Right renal pelvis (tissue), 4 donors: ENCODE measurements at places on chromosomes 3 and 15.

DNA sequence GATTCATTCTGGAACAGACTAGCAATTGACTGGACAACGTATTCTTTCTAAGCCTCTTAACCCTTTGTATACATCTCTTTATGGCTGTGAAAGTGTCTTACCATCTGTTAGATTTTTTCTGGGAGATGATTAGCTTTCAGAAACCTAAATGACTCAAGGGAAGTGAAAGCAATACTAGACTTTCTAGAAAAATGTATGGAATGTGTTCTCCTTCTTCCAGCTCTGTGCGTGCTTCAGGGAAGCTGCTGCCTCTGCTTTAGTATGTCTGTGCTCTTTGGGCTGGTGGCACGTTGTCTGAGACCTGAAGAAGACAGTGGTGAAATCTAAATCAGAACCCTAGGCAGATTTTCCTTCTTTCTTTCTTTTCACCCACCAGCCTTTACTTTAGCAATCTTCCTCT is 89.5 kb downstream of the ITPR1 start:
- no peak for DNase-seq

DNA sequence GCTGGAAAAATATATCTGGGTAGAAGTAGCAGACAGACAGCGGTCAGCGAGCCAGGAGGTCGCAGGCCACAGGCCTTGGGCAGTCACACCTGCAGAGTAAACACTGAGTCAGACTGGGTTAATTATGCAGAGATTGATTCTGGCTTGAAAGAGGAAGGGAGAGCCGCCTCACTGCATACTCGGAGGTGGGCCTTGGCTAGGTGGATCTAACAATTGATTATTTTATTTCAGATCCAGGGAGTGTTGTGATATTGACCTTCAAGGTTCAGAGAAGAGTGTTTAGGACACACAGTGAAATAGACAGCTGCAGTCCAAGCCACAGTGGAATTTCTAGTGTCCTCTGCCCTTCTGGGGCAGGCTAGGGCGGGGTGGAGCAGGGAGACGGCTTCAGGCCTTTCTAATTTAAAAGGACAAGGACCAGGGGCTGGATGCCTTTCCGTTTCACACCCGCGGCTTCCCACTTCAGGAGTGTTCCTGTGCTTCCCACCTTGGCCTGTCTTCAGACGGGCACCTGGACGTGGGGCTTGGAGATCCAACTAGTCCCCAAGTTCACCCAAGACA is 237.3 kb downstream of the XXYLT1 start:
- DNase-seq: no peak

DNA sequence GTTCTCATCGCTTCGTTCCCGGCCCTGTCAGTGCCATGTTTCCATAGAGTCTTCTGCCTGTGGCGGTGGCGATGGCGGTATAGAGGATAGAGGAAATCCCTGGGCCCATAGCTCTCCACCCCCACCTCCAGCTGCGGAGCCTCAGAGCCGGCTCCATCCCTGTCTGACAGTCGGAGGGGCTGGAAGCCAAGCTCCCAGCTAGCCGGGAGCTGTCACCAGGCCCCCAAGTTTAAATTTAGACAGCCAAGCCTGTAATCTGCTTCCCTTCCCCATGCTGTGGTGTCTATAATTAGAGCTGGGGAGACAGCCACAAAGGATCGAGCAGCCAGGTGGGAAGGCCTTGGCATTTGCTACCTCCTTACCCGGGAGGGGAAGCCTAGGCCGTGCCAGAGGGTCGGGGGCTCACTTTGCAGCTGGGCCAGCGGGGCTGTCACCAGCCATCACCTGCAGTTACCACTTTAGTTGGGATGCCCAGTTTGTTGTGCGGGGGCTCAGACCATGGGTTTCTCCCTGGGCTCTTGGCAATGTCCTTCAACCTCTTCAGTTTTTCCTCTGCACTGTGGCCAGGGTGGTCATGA is 56.3 kb upstream of the SEC13 start:
- no peak for DNase-seq

DNA sequence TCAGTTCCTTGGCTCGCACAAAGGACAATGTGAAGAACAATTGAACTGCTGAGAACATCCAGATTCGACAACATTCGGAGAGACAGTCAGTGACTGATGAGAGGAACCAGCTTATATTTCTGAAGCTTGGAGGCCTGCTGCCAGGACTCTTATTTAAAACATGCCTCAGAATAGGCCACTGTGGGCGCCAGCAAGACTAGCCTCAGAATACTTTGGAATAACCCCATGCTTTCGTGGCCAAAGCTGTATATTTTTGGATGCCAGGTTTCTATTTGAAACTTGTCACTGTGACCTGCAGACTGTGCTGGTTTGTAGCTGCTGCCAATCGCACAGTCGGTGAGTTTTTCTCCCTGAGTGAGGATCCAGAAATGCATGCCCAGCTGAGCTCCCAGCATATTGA is 129.9 kb upstream of the UBE3A start:
- no peak for DNase-seq

GRCh38 chr3:185823078-185824044 is 1.5 kb downstream of the IGF2BP2 start:
- DNase-seq: no peak

- no peak for DNase-seq
These were observed 17.1 kb upstream of the SNX22 start for GRCh38 chr15:64134345-64134829.

GRCh38 chr3:29090912-29091597 is 189.8 kb upstream of the RBMS3 start:
- no peak for DNase-seq

- DNase-seq: no peak
These were observed 1.8 kb upstream of the NAALADL2 start for GRCh38 chr3:174857301-174857700.

DNA sequence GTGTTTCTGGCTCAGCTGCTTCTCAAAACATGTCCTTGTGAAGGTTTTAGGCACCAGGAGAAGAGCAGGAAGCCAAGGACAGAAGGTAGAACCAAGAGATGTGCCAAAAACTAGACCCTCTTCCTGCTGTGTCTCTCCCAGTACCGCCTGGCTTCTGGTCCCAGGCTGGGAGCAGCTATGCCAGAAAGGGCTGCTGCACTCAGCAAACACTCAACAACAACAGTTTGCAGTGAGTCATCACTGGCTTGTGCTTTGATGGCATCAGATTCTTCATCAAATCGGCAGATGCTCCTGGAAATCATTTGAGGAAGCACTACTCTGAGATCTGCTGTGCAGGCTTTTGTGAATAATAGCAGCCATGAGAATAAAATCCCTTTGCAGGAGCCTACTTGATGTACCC is 63.2 kb downstream of the DGKG start:
- no peak for DNase-seq

DNA sequence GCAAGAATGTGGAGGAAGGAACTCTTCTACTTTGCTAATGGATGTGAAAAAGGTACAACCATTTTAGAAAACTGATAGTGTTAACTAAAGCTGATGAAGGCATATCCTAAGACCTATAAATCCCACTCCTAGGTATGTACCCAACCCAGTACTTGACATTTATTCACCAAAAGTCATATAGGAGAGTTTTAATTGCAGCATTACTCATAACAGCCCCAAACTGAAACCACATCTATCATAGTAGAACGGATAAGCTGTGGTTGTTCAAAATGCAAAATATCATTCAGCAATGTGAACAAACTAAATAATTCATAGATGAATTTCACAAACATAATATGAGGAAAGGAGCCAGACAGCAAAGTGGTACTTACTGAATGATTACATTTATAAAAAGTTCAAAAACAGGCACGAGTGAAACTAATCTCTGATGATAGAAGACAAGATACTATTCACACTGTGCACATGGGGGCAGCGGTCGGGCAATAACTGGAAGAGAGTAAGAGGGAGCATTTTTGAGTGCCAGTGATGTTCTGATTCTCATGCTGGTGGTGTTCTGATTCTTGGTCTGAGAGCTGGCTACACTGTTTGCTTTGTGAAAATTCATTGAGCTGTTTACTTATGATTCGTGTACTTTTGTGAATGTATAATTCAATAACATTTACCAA is 34.3 kb downstream of the GOLIM4 start:
- no peak for DNase-seq

DNA sequence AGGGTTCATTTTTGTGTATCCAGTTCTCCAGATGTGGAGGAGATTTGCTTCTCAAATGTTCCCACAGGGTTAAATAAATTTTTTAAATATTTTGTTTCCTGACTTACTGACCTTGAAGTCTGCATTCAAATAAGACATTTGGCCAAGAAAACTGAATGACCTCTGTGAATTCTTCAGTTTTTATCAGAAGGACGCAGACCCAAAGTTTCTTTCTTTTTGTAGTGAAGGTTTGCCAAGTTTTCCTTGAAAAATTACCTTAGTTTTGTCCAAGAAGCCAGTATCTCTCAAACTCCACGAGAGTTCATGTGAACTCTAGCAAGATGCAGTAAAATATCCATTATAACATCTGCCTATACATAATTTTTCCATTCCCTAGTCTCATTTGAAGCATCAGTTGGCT is 202.9 kb downstream of the ZMAT3 start:
- no peak for DNase-seq

GRCh38 chr3:158908187-158908734 is 106.4 kb downstream of the MFSD1 start:
- DNase-seq: no peak

DNA sequence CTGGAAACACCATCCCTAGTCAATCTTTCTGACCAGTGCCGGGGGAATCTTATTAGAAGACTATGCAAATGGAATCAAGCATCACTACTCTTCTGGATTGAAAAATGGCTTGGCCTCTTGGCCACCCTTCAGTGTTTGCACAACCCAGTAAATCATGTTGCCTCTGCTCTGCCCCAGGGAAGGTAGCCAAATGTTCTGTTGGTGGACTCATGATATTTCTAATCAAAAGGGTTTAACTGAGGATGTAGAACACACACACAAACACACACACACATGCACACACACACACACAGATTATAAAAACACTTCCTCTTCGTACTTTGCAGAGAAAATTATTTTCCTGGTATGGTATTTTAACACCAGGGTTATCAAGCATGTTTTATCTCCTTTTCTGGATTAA is 7.9 kb downstream of the RBP2 start:
- no peak for DNase-seq

DNA sequence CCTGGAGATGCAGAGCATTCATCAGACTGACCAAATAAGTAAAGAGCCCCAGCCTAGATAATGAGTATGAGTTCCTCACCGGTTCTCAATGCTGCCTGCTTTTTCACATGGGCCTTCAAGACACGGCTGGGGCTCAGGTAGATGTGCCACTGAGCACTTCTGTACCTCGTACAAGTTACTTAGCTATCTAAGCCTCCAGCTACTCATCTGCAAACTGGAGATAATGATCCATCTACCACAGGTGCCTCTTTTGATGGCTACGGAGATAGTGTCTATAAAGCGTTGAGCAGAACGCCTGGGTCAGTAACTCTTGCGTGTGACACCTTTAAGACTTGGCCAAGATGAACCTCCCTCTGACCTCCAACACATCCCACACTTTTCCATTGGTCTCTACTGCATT is 56.3 kb downstream of the CCR4 start:
- no peak for DNase-seq

DNA sequence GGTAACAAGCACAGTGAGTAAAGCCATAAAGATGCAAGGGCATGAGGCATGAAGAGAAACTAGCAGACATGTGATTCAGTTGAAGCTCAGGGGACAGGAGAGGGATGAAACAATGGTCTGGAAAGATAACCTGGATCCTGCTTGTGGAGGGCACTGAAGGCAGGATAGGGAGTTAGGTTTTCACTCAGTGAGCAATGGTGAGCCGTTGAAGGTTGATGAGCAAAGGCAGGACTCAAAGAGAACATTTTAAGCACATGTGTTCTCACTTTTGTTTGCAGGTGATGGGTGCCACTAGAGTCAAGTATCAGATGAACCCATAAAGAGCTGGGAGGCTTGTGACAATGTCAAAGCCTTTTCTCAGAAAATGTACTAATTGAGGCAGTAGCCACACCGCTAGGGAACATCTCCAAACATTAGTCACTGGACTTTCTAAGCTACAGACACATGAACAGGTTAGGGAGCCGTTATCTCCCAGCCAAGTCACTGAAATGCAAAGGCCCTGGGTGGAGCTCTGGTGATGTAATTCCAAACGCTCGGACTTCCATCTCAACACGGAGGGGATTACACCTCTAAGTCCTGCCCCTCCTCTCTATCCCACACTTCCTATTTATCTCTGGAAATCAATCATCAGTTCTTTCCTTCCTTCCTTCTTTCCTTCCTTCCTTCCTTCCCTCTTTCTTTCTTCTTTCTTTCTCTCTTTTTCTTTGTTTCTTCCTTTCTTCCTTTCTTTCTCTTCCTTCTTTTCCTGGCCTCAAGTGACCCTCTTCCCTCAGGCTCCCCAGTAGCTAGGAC is 22.7 kb downstream of the KLHL6 start:
- no peak for DNase-seq

DNA sequence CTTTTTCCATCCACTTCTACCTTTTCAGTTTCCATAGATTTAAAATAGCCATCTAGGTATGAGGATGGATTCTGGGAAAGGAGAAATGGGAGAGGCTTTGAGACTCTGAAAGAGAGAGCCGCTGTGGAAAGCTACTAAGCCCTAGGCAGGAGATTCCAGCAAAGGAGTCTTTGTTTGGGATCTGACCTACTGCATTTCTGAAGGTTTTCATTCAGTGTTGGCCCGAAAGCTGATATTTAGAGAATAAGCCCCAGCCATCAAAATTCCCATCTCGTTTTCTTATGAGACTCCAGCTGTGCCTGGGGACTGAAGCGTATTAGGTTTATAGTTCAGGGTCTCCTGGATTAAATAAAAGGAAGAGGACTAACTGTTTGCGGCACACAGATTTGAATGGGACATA is 19.5 kb downstream of the LIPH start:
- DNase-seq: no peak

DNA sequence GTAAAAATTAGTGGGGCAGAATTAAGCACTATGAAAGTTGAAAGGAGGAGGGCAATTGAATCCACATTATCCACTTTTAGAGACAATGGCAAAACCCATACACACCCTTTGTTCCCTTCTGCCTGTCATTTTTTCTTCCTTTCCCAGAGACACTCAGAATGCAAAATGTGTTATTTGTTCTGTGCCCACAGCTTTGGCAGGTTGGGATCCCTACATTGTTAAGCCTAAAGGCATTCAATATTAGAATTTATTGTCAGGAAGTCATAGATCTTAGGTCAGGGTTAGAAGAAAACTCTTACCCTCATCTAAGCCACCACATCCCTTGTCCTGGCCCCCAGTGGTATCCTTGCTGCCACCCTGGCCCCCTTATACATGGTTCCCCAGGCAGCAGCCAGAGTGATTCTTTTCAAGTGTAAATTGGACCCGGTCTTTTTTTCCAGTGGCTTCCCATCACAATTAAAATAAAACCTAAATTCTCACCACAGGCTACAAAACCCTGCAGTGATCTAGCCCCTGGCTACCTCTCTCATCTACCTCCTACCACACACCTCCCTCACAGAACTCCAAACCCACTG is 470.1 kb upstream of the ATP11B start:
- no peak for DNase-seq
